ENCODE measurements at places on chromosomes 5 and 9.

- DNase-seq, result no peak
These were observed 8.5 kb upstream of the ANKH start for GRCh38 chr5:14879937-14880589.

GRCh38 chr5:126808521-126808988, 31.6 kb downstream of the LMNB1 start:
- no peak for DNase-seq

- no peak for DNase-seq
These were observed 1860.1 kb upstream of the ACO1 start for GRCh38 chr9:30524311-30524710.

GRCh38 chr5:129098488-129099183, 4.1 kb downstream of the ISOC1 start:
- DNase-seq, result no peak

DNA sequence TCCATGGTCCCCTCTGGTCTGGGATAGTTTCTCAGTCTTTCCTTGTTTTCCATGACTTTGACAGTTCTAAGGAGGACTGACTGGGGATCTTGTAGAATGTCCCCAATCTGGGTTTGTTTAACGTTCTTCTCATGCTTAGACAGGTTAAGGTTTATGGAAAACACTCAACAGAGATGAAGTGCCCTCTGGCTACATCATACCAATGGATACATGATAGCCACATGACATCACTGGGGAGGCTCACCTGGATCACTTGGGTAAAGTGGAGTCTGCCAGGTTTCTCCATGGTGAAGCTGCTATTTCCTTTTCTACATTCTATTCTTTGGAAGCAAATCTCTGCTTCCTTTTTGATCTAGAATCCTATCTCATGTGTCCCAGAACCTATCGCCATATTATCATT, 23.8 kb upstream of the ALDH1B1 start:
- DNase-seq, result no peak

DNA sequence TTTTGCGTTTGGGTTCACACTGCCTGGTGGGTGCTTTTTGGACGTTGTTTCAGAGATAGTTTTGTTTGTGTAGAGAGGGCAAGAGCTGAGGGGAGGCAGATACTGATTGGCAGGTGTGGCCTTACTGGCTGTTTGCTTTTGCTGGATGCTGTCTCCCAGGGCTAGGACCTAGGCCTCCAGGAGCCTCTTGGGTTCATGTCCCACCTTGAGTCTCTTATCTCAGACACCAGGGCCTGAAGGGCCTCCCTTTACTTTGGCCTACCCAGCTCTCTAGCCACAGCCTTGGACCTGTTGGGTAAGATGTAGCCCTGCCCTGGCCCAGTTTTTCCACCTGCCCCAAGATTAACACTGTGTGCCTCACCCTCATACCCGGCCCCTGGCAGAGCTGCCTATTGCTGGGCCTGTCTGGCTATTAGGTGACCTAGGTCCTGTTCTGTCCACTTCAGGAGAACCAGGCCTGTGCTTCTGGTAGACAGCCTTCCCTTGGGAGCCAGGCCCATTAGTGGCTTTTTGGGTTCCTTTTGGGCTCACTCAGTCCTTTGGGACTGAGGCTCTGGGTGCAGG, 13.4 kb downstream of the PTPA start:
- DNase-seq, result no peak

DNA sequence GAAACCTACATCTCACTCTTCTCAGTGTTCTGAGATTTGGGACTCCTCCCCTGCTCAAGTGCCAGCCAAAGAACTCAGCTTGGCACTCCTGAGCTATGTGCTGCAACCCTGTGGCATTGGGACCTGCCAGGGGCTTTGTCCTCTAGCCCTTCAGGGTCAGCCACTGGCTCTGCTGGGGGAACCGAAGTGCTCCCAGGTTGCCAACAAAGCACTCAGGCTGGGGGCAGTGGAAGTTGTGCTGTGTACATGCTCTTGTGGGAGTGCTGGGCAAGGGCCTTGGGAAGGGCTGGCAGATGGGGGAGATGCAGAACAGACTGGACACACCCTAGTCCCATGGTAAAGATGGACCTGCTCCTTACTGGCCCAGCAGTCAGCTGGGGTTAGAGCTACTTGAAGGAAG, 498.6 kb downstream of the CAAP1 start:
- DNase-seq, result no peak

DNA sequence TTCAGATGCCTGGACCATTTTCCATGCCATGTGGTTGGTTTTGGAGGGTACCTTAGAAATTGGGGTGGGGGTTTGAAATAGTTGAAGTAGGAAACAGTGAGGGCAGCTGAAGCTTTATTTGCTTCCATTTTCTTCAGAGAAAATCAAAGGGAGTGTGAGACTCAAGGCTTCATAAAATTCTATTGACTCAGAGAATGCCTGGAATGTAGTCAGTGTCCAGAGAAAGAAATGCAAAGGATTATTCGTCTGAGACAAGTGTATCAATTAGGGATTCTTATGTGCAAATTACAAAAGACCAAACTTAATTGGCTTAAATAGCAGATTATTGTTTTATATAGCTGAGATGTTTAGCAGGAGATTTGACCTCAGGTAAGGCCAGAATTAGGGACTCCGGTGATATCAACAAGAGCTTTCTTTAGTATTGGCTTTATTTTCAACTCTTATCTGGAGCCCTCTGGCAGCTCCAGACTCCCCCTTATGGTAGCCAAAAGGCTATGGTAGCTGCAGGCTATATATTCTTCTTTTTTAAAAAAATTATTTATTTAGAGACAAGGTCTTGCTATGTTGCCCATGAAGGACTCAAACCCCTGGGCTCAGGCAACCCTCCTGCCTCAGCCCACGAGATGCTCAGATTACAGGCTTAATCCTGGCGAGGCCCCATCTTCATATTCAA, 38.9 kb downstream of the PTTG1 start:
- DNase-seq, result no peak

DNA sequence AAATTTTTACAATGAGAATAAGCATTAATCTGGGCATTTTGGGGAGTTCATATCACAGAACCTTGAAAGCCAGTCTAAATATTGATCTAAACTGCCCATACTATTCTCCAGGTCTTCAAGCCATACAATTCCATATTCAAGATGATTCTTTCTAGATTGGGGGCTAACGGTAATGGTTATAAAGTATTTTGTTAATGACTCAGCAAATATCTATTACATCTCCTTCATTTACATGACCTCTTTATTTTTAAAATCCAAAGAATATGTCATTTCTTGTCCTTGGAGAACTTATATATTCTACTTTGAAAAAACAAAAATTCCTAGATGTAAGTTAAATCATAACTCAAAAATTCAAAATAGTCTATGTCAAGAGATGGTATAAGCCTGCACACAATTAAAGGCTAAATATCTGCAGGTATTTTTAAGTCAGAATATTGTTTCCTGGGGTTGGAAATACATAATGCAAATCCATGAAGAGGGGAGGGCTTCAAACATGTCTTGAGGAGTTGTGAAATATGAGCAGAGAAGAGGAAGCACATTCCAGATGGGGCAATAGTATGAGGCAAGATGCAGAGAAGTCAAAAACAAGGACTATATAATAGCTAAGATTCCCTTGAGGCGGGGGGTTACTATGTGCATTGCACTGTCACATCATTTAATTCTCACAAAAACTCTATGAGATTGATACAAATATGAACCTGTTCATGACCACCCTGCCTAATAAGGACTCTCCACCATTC, 526.4 kb downstream of the NR2F1-AS1 start:
- DNase-seq, result no peak

DNA sequence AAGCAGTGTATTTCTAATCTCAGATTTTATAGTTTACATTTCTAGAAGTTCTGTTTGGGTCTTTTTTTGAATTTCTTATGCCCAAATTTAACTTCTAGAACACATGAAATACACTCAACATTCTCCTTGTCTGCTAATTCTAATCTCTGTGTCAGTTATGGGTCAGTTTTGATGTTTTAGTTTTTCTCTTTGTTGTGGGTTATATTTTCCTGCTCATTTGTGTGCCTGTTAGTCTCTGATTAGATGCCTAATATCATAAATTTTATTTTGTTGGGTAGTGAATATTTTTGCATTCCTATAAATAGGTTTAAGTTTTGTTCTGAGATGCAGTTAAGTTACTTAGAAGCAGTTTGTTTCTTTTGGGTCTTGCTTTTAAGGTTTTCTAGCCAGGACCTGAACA, 12.4 kb downstream of the LCP2 start:
- no peak for DNase-seq

DNA sequence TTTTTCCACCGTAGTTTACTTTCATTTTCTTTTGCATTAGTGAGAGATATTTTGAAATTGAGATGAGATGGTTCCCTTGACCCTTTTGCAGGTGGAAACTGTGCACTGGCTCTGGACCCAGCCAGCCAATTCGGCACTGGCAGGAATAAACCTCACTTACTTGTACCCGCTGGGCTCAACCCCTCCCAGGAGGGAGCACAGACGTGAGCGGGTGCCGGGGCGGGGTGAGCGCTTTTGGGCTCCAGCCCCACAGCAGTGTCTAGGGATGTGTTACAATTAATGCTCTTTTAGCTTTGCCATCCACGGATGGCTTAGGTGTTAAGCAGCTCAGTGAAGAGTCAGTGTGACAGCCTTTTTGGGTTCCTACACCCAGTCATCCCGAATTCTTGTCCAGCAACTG, 766.1 kb upstream of the CHD1 start:
- DNase-seq, result no peak

DNA sequence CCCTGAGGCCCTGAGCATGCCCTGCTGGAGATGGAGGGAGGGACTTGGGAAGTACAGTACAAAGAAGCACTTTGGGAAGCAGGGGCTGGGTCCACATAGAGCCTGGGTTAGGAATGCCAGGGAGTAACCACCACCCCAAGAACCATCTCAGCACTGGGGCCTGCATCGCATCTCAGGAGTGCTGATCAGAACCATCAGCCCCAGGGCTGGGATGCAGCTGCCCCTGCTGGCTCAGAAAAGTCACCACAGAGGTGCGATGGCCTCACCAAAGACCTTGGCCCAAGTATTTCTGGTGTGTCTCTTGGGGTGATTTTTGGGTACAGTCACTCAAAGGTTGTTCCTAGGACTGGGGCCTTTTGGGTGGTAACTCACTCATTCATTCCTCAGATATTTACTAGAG, 236.8 kb upstream of the MVB12B start:
- DNase-seq, result no peak

GRCh38 chr9:122015170-122015821, 77.8 kb downstream of the TTLL11 start:
- no peak for DNase-seq

DNA sequence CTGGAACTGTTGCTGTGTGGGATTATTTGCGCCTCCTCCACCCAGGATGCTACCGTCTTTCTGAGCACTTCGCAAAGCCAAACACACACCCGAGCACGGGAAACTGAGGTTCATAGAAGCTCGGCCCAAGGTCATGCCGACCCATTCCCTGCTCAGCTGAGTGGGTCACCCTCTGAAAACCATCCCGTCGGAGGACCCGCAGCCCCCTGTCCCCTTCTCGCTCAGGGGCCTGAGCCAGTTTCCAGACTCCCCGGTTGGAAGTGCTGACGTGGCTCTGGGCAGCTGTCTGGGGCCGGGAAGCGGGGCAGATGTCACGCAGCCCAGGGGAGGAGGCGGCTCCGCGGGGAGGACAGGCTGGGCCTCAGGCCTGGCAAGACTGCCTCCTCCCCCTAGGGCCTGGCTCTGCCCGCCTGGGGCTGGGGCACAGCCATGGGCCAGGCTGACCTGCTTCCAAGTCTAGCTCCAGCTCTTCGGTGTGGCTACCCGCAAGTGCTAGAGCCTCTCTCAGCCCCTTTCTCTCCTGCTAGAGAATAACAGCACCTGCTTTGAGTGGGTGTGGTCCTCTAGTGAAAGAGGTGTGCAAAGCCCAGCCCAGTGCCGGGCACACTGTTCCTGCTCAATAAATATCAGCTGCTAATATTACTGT, 9.9 kb upstream of the CXXC5 start:
- no peak for DNase-seq

GRCh38 chr5:83965441-83965840, 244.8 kb upstream of the HAPLN1 start:
- no peak for DNase-seq

GRCh38 chr5:81245871-81246235, 12.7 kb downstream of the CKMT2 start:
- no peak for DNase-seq

DNA sequence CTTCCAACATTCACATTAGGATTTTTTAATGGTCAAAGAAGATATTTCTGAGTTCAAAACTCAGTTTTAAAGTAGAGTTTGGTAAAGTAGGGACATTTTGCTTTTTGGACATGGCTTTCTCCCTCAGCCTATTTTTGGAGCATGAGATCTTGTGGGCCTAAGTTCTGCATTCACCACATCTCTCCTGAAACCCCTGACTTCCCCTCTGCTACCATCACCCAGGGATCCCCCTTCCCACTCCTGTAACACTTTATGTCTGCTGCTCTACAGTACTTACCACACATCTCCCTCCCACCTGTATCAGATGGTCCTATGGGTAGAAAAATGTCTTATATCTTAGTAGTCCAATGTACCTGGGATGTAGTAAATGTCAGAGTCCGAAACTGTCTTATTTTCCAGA, 48.2 kb upstream of the JAK2 start:
- no peak for DNase-seq

DNA sequence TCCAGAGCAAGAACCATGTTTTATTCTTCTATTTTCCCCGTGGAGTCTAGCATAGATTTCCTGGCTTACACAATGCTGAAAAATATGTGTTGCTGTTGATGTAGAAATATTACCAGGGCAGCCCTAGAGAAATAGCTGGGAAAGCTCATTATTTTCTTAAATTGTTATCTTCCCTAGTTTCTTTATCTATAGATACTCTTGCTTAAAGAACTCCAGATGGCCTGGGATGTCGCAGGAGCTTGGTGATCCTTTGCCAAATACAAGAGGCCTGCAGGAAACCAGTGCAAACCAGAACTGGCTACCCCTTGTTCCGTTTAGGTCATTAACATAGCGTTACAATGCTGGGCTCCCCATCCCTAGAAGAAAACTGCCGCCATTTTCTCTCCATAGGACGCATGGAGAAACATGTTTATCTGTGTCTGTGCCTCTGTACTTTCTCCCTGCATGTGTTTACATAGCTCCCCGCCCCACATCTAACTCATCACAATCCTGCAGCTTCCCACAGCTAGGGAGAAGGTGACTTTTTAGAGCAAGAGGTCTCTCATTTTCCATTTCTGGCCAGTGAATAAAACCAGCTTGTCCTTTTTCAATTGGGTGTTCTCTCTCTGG, 6.4 kb downstream of the PRLR start:
- no peak for DNase-seq

GRCh38 chr9:87567001-87567400, 69.3 kb downstream of the DAPK1 start:
- no peak for DNase-seq

DNA sequence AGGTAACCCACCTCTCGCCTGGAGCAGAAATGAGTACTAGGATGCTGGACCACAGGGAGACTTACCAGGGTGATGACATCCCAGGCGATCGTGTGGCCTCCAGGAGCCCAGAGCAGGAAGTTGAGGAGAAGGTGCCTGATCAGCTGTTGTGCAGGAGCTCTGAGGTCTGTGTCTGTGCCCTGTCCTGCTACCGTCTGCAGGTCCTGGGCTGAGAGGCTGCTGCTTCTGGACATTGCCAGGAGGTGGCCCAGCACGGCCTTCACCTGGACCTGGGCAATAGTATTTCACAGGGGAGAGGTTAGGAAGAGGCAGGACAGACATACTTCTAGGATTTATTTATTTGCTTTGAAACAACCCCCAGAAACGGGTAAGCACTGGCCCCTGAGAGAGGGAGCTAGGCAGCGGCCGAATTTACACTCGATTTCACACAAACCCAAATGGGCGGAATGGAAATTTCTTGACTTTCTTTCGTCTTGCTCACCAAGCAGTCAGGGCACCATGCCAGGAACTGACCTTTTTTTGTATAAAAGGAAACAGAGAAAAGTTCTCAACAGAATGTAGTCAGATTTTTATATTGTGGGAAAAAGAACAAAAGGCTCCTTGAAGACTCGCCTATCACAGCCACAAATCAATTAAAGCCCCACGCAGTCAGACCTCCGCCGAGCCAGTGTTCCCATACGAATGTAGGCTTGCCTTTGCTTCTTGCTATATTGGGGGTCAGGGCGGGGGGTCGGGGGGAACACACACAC, 210.3 kb downstream of the FANCC start:
- no peak for DNase-seq
